ENCODE measurements at places on chromosomes 5 and 9. TPM values are rescaled to one million over a fixed set of nuclear protein-coding genes. Genes with fewer than 3 reads are reported as not detected.
A peak's percentile ranks its signal among the peaks of the same experiment; 100 is the strongest.

DNA sequence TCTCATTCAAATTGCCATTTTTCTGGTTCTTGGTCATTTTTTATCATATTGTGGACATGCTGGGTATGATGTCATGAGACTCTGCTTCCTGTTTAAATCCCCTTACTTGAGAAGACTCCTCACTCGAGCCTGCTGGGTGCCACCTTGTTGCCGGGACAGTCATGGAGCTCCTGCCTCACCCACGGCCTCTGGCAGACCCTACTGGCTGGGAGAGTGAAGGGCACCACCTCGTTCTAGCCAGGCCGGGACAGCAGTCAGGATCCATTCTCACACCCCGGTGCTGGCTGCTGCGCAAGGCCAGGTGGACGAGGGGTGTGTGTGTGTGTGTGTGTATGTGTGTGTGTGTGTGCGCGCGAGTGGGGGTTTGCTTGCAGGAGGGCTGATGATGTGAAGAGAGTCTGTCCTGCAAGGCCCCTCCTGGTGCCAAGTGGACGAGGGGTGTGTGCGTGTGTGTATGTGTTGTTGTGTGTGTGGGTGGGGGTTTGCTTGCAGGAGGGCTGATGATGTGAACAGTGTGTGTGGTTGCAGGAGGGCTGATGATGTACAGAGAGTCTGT is 4.4 kb downstream of the CEP72 start:
- H3K36me3 ChIP-seq, result peaks cover 58% of the 10 kb centered on the region
- H3K27me3 ChIP-seq, result no peaks in the 10 kb centered on the region
- H3K27ac ChIP-seq, result peak overlapping the region; percentile 26
- peaks cover 21% of the 10 kb centered on the region for H3K4me1 ChIP-seq
- no peak for DNase-seq

GRCh38 chr5:58974601-58975000 is 391.7 kb downstream of the RAB3C start:
- peaks cover 8% of the 10 kb centered on the region for H3K4me1 ChIP-seq
- no peak overlapping the region for H3K27ac ChIP-seq
- no peak for DNase-seq
- H3K27me3 ChIP-seq, result no peaks in the 10 kb centered on the region

- DNase-seq, result no peak
- no peak overlapping the region for H3K27ac ChIP-seq
- H3K27me3 ChIP-seq, result no peaks in the 10 kb centered on the region
- H3K4me1 ChIP-seq, result no peaks in the 10 kb centered on the region
- no peaks in the 10 kb centered on the region for H3K36me3 ChIP-seq
These were observed 115.9 kb upstream of the GAS1 start for GRCh38 chr9:87063246-87063645.

DNA sequence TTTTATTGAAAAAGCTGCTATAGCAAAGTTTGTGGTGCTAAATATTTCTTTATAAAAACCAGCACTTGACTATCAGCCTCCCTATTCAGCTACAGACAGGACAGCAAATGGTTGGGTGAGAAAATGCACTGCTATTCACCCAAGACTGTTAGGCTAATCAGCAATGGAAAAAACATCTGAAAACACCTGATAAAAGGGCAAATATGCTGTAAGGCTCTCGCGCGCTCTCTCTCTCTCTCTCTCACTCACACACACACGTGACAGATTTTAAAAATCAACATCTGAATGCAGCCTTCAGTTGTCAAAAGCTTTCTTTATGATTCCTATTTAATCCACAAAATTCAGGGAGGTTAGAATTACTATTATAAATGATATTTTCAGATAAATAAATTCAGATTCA is 80.2 kb downstream of the HTR4 start:
- no peaks in the 10 kb centered on the region for H3K27me3 ChIP-seq
- no peak overlapping the region for H3K27ac ChIP-seq
- no peak for DNase-seq
- no peak overlapping the region for H3K4me3 ChIP-seq

DNA sequence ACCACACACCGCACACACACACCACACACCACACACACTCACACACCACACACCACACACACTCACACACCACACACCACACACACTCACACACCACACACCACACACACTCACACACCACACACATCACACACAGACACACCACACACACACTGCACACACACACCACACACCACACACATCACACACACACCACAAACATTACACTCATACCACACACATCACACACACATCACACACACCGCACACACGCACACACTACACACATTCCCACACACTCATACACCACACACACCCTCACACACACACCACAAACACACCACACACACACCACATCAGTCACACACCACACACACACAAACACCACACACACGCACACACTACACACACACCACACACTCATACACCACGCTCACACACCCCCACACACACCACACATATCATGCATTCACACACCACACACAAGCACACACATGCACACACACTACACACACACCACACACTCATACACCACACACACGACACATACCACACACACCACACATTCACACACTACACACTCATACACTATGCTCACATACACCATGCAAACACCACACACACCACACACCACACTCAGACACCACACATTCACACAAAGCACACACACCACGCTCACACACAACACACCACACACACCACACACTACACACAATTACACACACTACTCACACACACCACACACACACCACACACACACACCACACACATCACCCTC is 1.1 kb upstream of the UBE2QL1 start:
- H3K27me3 ChIP-seq, result peaks cover 48% of the 10 kb centered on the region
- DNase-seq, result no peak
- no peaks in the 10 kb centered on the region for H3K36me3 ChIP-seq
- no peak overlapping the region for H3K27ac ChIP-seq
- H3K4me3 ChIP-seq, result no peak overlapping the region

GRCh38 chr9:100437860-100438805 is 11.2 kb downstream of the MSANTD3 start:
- no peak overlapping the region for H3K4me3 ChIP-seq
- DNase-seq, result peak; percentile 82
- no peak overlapping the region for H3K27ac ChIP-seq
- H3K27me3 ChIP-seq, result no peaks in the 10 kb centered on the region

DNA sequence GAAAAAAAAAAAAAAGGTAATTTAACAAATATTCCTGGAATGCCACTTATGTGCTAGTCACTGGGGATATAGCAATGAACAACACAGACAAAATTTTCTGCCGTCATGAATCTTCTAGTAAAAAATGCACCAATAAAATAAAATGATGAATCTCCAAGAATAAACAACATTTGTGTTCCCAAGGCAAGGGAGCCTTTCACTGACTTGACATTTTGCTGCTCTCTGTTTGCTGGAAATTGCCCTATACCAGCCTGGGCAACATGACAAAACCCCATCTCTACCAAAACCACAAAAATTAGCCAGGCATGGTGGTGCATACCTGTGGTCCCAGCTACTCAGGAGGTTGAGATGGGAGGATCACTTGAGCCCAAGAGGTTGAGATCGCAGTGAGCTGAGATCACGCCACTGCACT is 64.5 kb upstream of the ERBIN start:
- H3K4me1 ChIP-seq, result no peaks in the 10 kb centered on the region
- no peaks in the 10 kb centered on the region for H3K36me3 ChIP-seq
- no peaks in the 10 kb centered on the region for H3K27me3 ChIP-seq

GRCh38 chr5:62083247-62083646 is 222.8 kb upstream of the KIF2A start:
- H3K27ac ChIP-seq, result no peak overlapping the region
- DNase-seq, result no peak
- H3K36me3 ChIP-seq, result no peaks in the 10 kb centered on the region
- peaks cover 22% of the 10 kb centered on the region for H3K4me1 ChIP-seq
- no peak overlapping the region for H3K4me3 ChIP-seq

GRCh38 chr5:134724872-134725271 is 13.5 kb upstream of the CAMLG start:
- no peak overlapping the region for H3K27ac ChIP-seq
- DNase-seq, result no peak
- peaks cover 18% of the 10 kb centered on the region for H3K36me3 ChIP-seq
- H3K27me3 ChIP-seq, result no peaks in the 10 kb centered on the region

DNA sequence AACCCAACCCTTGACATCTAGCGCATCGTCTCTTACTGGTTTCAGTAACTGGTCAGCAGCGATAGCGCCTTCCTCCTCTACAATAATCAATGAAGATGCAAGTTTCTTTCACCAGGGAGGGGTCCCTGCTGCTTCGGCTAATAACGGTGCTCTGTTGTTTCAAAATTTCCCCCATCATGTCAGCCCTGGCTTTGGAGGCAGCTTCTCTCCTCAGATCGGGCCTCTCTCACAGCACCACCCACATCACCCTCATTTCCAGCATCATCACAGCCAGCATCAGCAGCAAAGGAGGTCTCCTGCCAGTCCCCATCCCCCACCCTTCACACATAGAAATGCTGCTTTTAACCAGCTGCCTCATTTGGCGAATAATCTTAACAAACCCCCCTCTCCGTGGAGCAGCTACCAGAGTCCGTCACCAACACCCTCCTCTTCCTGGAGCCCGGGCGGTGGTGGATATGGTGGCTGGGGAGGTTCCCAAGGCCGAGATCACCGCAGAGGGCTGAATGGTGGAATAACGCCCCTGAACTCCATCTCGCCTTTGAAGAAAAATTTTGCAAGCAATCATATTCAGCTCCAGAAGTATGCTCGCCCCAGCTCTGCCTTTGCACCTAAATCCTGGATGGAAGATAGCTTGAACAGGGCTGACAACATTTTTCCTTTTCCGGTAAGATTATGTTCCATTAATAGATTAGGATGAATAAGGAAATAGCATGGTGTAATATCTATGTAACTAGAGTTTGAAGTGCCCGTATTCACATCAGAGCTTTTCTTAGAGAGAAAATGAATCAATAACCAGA is 2.2 kb downstream of the CPEB4 start:
- peak overlapping the region; percentile 55 for H3K4me3 ChIP-seq
- H3K27ac ChIP-seq, result peak overlapping the region; percentile 16
- DNase-seq, result peak; percentile 27

- peak overlapping the region; percentile 98 for H3K27ac ChIP-seq
- peaks cover 2% of the 10 kb centered on the region for H3K36me3 ChIP-seq
- DNase-seq, result peak; percentile 75
- peaks cover 72% of the 10 kb centered on the region for H3K4me1 ChIP-seq
- H3K4me3 ChIP-seq, result peak overlapping the region; percentile 13
- H3K27me3 ChIP-seq, result peaks cover 8% of the 10 kb centered on the region
These were observed 462.5 kb downstream of the SPOCK1 start for GRCh38 chr5:137036640-137037039.

GRCh38 chr5:8767746-8768145 is 778.1 kb downstream of the SEMA5A start:
- H3K4me1 ChIP-seq, result peaks cover 2% of the 10 kb centered on the region
- no peak overlapping the region for H3K4me3 ChIP-seq

GRCh38 chr9:24912767-24913166 is 367.1 kb upstream of the IZUMO3 start:
- no peak overlapping the region for H3K4me3 ChIP-seq
- H3K36me3 ChIP-seq, result peaks cover 8% of the 10 kb centered on the region
- H3K27me3 ChIP-seq, result no peaks in the 10 kb centered on the region
- DNase-seq, result no peak

DNA sequence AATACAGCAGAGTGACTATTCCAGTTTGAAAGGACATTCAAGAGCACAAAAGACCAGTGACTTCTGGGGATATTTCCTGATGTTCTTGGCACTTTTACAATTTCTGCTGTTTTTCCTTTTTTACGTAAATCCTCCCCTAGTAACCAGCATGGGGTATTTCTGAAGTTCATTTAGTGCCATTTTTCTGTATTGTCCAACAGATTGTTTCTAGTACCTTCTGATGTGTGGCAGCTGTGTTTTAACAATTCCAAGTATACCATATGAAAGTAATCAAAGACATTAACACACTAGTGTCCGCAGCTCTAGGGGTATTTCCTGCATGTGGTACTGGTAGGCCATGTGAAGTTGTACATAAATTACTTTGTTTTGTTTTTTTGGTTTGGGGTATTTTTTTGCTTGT is 53.0 kb upstream of the SMARCA2 start:
- no peak overlapping the region for H3K27ac ChIP-seq
- no peak overlapping the region for H3K4me3 ChIP-seq
- H3K27me3 ChIP-seq, result no peaks in the 10 kb centered on the region
- H3K36me3 ChIP-seq, result no peaks in the 10 kb centered on the region

GRCh38 chr5:142652563-142652962 is 33.3 kb downstream of the FGF1 start:
- peaks cover 14% of the 10 kb centered on the region for H3K4me1 ChIP-seq
- no peaks in the 10 kb centered on the region for H3K27me3 ChIP-seq
- H3K4me3 ChIP-seq, result no peak overlapping the region
- DNase-seq, result no peak
- H3K36me3 ChIP-seq, result 0 out of 2 replicates have a peak, but pooled peaks cover 3% of the 10 kb centered on the region

DNA sequence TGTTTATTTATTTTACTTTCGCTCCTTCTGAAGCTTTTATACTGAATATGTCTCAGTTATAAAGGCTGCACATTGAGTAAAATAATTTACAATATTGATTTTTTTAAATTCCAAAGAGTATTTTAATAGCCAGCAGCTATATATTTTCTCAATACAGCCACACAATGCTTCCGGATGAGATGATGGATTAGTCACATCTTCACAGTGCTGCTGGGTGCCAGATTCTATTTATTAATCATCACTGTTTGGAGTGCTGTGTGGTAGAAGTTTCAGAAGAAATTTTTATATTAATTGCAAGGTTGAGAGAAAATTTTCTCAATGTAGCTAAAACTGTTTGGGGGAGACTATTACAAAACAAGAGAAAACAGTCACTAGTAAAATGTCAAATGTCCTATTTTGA is 989.8 kb downstream of the TLE4 start:
- H3K4me1 ChIP-seq, result no peaks in the 10 kb centered on the region
- DNase-seq, result no peak
- H3K27me3 ChIP-seq, result no peaks in the 10 kb centered on the region
- H3K36me3 ChIP-seq, result no peaks in the 10 kb centered on the region
- no peak overlapping the region for H3K27ac ChIP-seq

DNA sequence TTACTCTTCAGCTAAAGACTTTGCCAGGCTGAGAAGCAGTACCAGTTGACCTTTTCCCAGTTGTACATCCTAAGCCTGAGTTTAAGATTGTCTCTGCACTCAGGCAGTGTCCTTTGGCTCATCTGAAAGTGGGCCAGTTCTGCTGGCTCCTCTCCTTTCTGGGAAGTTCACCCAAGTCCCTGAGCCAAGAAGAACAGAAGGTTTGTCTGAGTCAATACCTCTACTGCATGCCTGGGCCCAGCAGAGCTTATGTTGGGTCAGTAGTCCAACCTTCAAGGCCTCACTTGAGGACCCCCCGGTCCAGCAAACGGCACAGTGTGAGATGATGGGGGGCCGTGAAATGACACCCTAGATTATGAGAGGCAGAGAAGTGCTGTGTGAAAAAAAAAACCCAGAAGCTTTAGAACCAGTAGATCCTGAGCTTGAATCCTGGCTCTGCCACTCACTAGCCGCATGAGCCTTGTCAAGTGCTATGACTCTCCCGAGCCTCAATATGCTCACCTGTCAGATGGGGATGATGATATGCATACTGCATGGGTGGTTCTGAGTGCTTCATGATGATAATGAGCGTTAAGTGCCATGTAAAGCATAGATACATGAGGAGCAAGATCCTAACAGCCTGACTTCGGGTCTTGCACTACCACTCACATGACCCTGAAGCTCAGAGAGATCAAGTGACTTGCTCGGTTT is 156.0 kb downstream of the MACROH2A1 start:
- H3K4me3 ChIP-seq, result no peak overlapping the region
- H3K4me1 ChIP-seq, result peaks cover 22% of the 10 kb centered on the region
- no peak for DNase-seq
- H3K27me3 ChIP-seq, result no peaks in the 10 kb centered on the region

The ARAP3 gene
- 51.2 TPM for total RNA-seq

The CHSY3 gene
- 0.98 TPM for total RNA-seq

The ANKRD33B gene
- total RNA-seq, result 5.9 TPM

The MEIKIN gene
- total RNA-seq, result not detected

The AK1 gene
- total RNA-seq, result 34.9 TPM

All from WTC11 (cell line).